ENCODE measurements at places on chromosomes 4 and X.

- no peak for DNase-seq
Measured at GRCh38 chr4:7307394-7308099, 115.2 kb downstream of the SORCS2 start.

GRCh38 chr4:8542776-8543525 is 37.2 kb upstream of the GPR78 start:
- DNase-seq = no peak

DNA sequence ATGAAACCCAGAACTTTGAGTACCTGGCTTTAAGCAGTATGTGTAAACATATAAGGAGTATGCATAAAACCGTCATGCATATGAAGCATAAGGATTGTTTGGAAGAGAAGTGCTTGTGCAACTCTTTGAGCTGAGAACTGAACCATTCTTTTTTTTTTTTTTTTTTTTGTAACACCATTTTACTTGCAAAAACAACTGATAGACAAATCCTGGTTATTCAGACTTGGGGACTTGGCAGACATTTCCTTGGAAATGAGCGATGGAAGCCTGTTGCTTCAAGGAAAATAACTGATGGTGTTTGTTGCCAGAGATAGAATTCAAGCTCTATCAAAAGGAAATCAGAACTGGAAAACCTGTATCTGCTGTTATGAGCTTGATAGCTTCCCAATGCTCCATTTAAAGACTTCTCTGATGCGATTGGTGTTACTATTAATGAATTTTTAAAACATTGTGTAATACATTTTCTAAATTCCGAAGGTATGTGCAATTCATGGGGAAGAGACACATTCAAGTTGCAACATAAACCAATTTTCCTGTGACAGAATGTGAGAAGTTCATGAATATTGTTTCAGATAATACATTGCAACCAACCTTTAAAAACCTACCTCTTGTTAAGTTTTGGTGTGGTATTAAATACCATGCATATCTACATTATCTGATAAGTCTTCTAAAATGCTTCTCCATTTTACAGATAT is 47.0 kb upstream of the FAT1 start:
- DNase-seq = no peak

- peak; percentile 39 for DNase-seq
Measured at GRCh38 chr4:24999392-25000089, 31.2 kb downstream of the LGI2 start.

- DNase-seq = no peak
Measured at GRCh38 chr4:167779280-167779679, 313.1 kb upstream of the ANXA10 start.

All from hematopoietic multipotent progenitor cell treated with erythropoietin and hydrocortisone succinate and interleukin-3 and kit ligand, for 4 days (in vitro differentiated cells).